NCI-H1105 treated with DMSO at 0.1 percent for 48 hours (cell line): ENCODE measurements at places on chromosomes 2 and 18.

- no peak for DNase-seq
Observed at GRCh38 chr2:95071856-95072255, 46.3 kb downstream of the MAL start.

DNA sequence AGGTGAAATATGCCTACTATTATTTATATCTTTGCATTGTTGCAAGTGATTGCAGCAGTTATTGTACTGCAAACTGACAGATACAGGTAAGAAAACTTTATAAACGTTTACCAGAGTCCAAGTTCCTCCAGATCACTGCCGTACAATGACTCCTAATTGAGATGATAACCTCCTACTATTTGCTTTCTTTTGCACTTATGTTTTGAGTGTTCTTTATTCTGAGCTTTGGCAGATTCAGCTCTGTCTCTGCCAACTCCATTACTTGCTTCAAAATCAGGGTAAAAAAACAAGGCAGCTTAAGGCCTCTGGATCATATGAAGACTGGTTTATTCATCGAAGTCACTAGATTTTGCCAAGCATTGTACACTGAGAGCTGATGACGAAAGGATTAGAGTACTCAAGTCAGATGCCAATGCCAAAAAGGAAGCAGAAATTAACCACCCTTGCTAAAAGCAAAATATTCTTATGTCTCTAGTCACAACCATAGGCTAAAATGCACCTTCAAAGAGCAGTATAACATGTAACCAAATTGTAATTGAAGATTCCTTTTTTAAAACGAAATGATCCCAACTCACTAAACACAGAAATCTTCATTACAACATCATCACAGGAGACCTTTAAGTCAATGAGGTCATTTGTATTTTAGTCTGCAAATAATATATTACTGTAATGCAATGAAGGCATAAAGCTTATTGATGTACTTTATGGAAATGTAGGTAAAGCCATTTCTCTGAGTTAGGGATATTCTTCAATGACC lies 10.5 kb upstream of the IKZF2 start:
- DNase-seq, result no peak

DNA sequence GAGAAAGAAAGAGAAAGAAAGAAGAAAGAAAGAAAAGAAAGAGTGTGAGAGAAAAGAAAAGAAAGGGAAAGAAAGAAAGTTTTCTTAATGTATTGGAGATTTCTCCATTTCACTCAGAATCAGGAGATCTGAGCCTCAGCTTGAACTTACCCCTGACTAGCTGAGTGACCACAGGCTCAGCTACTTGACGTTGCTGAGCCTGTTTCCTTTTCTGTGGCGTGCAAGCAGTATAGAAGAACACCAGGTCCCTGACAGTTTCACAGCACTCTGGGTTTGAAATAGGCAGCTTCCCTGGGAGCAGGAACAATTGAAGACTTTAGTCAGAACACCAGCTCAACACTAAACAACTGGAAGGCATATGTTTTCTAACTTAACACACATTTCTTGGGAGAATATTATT lies 44.7 kb downstream of the MARCO start:
- DNase-seq, result no peak

DNA sequence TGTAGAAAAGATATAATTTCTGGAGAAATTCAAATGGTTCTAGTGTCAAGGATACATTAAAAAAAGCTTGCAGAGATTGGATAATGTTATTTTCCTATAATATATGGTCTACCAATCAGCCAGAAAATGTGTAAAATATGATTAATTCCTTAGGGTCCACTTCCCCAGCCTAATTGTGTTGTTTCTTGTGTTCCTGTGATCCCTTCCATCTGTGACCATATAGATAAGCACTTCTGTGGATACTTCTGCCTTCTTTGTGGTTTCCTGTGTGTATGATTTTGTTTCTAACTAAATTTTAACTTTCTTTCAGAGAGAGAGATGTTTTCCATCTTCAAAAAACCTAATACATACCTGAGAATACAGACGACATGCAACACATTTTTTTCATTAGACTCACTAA lies 367.1 kb upstream of the PIK3C3 start:
- DNase-seq, result no peak

DNA sequence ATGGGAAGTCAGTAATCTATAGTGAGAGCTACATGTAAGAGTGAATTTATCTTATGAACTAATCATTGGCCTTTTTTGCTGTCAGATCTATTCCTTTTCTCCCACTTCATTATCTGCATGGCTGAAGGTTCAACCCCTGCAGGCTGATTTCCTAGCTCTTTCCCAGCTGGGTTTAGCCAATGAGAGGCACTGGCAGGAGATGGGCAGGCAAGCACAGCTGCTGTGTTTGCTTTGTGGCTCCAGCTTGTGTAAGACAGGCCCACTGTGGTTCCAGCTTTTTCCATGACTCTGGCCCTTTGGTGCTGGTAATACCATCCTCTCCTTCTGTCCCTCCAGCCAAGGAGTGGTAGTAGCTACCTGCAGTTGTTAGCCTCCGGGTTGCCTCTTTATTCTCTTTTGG lies 248.8 kb downstream of the PLCL1 start:
- no peak for DNase-seq

DNA sequence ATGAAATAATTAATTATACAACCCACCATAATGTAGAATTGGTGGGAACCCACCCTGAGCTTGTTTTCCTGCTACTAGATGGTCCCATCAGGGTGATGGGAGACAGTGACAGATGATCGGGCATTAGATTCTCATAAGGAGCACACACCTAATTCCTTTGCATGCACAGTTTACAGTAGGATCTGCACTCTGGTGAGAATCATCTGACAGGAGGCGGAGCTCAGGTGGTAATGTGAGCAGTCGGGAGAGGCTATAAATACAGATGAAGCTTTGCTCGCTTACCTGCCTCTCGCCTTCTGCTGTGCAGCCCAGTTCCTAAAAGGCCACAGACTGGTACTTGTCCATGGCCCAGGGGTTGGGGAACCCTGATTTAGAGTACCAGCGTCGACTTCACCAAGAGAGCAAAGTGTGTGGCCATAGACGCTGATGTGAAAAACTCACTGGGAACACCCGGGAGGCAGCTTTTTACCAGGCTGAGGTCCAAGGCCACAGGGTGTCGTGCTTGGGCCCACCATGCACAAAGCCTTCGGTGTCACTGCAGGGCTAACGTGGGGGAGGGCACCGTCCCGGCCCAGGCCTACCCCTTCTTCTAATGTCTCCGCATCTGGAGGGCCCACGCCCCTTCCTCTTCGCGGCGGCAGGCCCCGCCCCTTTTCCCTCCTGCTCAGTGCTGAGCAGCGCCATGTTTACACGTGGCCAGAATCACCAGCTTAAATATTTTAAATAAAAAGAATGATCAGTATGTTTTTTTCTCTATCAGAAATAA lies 296.8 kb upstream of the HDAC4 start:
- DNase-seq, result no peak

- peak; percentile 23 for DNase-seq
Observed at GRCh38 chr2:233832869-233833311, 21.4 kb downstream of the HJURP start.

- no peak for DNase-seq
Observed at GRCh38 chr18:57430079-57431001, 4.8 kb upstream of the ONECUT2 start.

DNA sequence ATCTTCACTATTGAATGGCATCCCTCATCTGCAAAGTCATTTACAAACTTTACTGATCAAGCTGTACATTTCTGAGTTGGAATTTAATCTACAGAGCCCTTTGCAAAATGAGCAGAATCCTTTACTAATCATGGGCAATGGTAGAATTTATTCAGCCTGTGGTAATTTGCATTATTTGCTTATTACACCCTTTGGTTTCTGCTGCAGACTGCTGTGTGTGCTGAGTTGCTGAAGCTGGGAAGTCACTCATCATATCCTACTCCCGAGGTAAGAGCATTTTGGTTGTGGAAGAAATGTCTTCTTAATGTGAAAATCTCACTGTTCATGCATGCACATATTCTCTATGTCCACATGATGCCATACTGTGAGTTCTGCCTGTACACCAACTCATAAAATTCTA lies 357.4 kb upstream of the SLC39A10 start:
- DNase-seq, result no peak

GRCh38 chr2:240878341-240878936 lies 9.8 kb downstream of the AGXT start:
- DNase-seq, result no peak

DNA sequence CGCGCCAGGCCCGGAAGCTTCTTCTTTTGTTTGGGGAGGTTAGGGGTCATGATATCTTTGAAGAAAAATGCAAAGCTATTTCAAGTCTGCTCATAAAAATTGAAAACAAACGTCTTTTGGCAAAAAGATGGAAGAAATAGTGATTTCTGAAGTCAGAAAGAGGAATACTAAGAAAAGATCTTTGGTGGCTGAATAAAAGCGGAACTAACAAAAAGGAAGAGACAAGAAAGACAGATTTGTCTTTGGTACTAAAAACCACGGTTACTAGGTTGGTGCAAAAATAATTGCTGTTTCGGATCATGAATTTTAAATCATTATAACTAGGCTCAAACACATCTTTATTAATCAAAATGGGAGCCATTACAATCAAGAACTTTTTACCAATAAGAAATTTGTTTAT lies 164.6 kb upstream of the TRIB2 start:
- no peak for DNase-seq

GRCh38 chr2:112194482-112194881 lies 56.3 kb downstream of the FBLN7 start:
- DNase-seq, result no peak

DNA sequence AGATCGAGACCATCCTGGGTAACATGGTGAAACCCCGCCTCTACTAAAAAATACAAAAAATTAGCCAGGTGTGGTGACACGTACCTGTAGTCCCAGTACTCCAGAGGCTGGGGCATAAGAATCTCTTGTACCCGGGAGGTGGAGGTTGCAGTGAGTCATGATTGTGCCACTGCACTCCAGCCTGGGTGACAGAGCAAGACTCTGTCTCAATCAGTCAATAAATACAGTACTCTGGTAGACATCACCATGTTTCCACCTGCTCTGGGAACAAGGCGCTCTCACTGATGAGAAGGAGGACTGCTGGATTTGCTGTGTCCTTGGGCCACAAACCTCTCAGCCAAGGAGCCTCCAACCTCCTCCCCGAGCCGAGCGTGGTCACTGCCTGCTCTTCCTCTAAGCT lies 154.2 kb upstream of the ZNF236 start:
- no peak for DNase-seq

DNA sequence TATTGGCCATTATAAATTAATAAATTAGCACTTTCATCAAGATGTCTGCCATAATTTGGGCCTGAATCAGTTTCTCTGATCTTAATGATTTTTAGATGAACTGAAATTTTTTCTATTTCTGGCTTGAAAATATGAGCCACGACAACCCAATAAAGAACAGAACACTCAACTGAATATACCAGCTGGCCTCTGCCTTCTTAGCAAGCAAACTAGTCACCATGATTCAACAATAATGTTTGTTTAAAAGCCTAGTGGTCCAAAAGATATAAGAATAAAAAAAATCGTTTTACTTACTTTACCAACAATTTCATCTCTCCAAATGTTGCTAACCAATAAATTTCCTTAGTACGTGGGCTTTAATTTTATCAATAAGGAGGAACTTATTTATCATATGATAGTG lies 66.7 kb upstream of the TTN start:
- DNase-seq, result no peak

- no peak for DNase-seq
Observed at GRCh38 chr2:36421379-36421778, 65.8 kb downstream of the CRIM1 start.

DNA sequence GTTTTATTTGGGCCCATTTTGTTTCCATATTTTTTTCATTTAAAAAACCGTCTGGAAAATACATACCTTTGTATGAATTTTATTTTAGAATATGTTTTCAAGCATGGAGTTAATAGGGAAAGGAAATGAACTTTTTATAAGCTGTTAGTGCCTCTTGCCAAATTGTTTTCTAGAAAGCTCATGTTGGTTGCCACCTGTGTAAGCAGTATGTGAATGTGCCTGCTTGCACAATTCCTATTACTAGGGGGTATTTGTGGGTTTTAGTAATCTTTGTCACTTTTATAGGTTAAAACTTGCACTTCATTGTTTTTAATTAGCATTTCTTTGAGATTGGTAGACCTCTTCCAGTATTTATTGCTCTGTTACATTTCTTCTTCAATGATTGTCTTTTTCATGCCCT lies 107.3 kb downstream of the TANC1 start:
- no peak for DNase-seq

GRCh38 chr2:161078211-161078539 lies 82.1 kb upstream of the TANK start:
- DNase-seq, result no peak
